ENCODE measurements at places on chromosomes 6 and 20.
A peak's percentile ranks its signal among the peaks of the same experiment; 100 is the strongest.

GRCh38 chr6:30600451-30600961 lies 16.5 kb downstream of the PPP1R10 start:
- no peak for DNase-seq

DNA sequence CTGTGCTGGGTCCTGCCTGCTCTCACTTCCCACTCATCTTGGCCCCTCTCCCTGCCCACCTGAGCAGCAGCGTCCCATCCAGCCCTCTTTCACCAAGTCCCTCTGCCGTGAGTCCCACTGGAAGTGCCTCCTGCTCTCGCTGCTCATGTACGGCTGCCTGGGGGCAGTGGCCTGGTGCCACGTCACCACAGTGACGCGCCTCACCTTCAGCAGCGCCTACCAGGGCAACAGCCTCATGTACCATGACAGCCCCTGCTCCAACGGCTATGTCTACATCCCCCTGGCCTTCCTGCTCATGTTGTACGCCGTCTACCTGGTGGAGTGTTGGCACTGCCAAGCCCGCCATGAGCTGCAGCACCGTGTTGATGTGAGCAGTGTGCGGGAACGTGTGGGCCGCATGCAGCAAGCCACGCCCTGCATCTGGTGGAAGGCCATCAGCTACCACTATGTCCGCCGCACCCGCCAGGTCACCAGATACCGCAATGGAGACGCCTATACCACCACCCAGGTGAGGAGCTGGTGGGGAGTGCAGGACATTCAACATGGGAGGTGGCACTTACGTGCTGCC lies 2.8 kb downstream of the TMEM151B start:
- DNase-seq = no peak

GRCh38 chr6:148144917-148145521 lies 197.6 kb upstream of the SASH1 start:
- DNase-seq = peak; percentile 53

- no peak for DNase-seq
These were observed 19.2 kb downstream of the TUBB2B start for GRCh38 chr6:3208098-3208774.

GRCh38 chr6:139602577-139602976 lies 228.1 kb upstream of the CITED2 start:
- no peak for DNase-seq

GRCh38 chr20:63830841-63831588 lies at the start of gene ZBTB46:
Gene ZBTB46 (minus strand): TSS chr20:63831264. CDS start chr20:63790757, 40,507 bp downstream.
- peak; percentile 52 for DNase-seq

- DNase-seq = no peak
These were observed 104.8 kb downstream of the TASP1 start for GRCh38 chr20:13533946-13534345.

DNA sequence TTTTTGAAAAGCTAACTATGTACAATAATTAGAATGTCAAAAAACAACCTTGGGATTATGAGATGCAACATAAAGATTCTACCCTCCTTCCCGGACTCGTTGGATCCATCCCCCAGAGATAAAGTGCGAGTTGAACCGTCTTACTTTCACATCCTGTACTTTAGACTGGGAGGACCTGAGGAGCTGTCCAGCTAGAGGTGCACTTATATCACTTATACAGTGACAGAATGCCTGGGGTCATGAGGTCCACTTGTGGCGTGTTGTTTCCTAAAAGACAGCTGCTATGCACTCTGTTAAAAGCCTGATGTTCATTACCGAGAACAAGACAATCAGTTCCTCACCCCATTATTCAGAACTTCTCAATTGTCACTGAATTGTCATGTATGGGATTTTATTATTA lies 2.1 kb downstream of the CDS2 start:
- no peak for DNase-seq

GRCh38 chr6:163893609-163894189 lies 479.2 kb downstream of the QKI start:
- DNase-seq = no peak

DNA sequence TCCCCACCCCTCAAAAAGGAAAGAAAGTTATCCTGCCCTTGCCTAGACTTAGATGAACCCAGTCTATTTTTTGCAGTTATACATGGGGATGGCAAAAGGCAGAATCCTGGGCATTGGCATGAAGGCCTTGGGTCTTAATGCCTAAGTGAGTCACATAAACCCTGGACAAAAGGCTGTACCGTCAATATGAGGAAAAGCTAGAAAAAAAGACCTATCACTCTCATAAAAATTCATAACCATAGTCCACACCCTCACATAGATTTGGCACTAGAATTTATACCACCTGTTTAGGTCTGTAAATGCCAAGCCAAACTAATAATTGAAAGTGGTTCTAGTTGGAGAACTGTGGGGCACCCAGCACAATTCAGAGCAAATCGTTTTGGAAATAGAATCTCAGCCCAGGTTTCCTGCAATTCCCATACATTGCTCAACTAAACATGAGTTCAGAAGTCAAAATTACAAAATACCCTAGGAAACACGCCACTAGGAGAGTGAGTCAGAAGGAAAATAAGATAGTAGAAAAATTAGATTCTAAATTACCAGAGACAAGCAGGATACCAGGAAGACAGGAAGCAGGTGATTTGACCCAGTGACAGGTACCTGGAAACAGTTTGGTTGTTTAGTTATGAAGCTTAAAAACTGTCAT lies 70.4 kb upstream of the FUCA2 start:
- no peak for DNase-seq

- DNase-seq = no peak
These were observed 210.8 kb upstream of the FUT9 start for GRCh38 chr6:95804847-95805541.

DNA sequence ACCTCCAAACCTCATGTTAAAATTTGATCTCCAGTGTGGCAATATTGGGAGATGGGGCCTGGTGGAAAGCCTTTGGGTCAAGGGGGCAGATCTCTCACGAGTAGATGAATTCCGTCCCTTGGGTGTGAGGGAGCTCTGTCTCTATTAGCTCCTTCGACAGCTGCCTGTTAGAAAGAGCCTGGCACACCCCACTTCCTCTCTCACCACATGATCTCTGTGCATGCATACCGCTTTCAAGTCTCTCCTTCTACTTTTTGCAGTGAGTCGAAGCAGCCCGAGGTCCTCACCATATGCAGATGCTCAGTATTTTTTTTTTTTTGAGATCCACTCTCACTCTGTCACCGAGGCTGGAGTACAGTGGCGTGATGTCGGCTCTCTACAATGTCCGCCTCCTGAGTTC lies 176.9 kb downstream of the SYNDIG1 start:
- DNase-seq = no peak

GRCh38 chr6:125932451-125932795 lies 24.1 kb upstream of the HINT3 start:
- no peak for DNase-seq

GRCh38 chr6:8982668-8983067 lies 547.3 kb upstream of the SLC35B3 start:
- no peak for DNase-seq

GRCh38 chr6:89485320-89485719 lies 52.4 kb downstream of the ANKRD6 start:
- no peak for DNase-seq

- DNase-seq = no peak
These were observed 3.4 kb upstream of the HELZ2 start for GRCh38 chr20:63577317-63577894.

DNA sequence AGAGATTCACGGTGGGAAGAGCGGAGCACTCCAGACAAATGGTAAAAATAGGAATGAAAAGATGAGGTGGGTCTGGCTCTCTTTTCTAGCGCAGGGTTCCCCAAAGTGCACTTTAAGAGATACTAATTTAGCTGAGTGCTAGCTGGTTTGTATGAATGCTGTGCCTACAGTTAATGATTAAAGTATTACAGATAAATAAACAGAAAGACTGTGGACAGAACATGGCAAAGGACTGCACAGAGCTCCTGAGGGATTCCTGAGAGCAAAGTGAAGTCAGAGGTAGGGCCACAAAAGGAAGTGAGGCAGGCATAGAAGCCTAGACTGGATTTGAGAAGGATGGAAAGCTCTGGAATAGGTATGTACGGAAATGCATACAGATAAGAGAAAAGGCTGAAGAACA lies 114.5 kb downstream of the INSM1 start:
- no peak for DNase-seq

GRCh38 chr6:11536795-11537194 lies 754 bp upstream of the TMEM170B start:
- no peak for DNase-seq

- no peak for DNase-seq
These were observed 164.1 kb upstream of the GJE1 start for GRCh38 chr6:141968632-141969031.

DNA sequence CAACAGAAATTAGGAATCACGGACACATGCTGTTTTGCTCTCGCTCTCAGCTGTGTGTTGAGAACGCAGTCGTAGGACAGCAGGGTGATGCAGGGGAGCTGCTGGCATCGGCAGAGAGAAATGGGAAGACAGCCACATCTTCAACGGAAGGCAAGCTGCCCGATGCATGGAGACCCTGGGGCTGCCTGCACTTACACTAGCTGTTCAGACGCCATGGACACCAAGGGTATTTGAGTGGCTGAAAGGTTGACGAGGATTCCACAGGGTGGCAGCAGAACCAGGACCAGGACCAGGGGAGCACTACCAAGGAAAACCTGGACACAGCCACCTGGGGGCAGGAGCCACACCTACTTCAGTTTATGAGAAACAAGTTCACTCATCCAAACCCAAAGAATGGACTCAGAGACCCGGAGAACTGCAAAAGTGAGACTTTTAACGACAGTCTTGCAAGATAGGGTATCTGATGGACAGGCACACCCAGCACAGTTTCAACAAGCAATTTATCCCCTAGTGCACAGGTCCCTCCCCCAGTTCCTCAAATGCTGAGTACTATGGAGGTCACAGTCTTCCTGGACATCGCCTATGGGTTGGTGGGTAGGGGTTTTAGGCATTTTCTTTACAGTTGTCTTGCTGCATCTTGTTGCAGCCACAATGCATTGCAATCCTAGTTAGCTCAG lies 56.3 kb upstream of the ENTPD6 start:
- DNase-seq = no peak

DNA sequence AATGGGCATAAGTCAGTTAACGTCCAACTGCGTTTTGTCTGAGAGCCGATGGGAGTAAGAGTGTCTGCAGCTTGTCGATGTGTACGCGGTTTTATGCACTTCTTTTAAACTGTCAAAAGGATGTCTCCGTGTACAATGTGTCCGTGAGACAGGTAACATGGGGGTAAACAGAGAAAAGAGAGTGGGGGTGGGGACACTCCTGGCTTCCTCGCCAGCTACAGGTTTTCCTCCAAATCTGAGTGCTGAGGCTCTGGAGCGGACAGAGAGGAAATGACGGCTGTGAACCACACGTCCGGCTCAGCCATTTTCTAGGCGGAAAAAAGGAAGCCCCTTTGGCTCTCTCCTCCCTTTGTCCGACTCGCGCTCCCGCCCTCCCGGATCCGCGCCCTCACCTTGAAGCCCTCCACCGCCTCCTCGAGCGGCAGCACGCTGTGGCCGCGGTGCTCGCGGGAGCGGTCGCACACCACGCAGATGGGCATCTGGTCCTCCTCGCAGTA lies 916 bp downstream of the TRIM27 start:
- DNase-seq = peak; percentile 48

GRCh38 chr6:52976591-52977035 lies 18.5 kb downstream of the GSTA4 start:
- DNase-seq = no peak

DNA sequence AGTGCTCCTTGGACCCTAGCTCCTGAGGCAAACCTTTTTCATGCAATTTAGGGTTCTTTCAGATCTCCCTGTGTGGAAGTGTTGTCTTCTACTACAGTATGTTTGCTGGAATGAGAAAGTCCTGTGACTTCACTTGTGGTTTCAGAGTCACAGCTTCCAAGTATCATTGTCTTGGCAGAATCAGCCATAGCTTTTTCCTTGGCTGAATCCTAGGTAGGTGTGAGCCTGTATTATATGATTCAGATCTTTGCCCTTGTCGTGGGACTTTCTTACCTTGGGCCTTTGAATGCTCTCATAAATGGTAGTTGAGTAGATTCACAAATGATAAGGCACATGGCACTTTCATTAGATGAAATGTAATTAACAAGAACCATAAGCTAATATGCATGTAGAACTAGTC lies 16.5 kb downstream of the CARMIL1 start:
- DNase-seq = no peak

- no peak for DNase-seq
These were observed 120.8 kb downstream of the ISM1 start for GRCh38 chr20:13341737-13342393.

DNA sequence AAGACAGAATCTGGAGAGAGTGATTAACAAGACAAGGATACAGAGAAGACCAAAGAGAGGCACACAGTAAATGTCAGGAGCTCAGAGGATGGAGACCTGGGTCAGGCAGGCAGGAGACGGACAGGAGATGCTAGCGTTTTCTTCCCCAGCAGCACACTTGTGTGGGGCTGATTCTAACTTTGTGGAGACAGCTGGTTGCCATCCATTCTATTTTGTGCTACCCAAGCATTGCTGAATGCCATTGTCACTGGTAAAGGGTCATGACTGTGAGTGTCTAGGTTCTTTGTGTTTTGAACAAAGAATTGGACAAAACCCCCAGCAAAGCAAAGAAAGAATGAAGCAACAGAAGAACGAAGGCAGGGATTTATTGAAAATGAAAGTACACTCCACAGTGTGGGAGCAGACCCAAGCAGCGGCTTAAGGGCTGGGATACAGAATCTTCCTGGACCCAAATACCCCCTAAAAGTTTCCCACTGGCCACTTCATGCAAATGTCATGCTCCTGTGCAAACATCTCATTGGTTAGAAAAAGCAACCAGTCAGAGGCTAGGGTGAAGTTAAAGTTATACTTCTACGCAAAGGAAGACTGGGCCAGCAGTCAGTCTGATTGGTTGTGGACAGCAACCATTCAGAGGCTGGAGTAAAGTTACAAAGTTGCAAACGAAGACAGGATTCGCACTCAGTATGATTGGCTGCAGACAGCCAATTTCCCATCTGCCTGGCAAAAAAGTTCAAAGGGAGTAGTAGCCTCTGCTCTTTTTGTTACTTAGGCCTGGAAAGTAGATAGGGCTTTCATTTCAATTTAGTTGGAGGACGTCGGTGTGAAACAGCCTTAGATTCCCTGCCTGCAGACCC lies 17.5 kb downstream of the PTK7 start:
- no peak for DNase-seq

DNA sequence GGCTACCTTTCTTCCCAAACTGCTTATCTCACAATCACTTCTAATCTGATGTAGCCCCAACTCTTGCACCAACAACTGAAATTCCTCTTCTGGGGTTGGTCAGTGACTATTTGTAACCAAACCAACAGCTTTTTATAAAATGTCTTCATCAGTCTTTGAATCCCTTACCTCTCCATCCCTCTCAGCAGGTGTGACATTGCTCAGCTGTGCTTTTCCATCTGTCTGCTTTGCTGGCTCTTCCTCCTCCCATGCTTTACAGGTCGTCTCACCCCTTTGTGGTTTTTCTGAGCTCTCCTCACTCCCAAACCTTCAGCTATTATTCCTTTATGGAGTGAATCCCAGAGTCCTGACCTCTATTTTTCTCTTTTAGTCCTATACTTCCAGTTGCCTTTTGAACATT lies 5.9 kb downstream of the MAP7 start:
- no peak for DNase-seq

- DNase-seq = no peak
These were observed 39.4 kb upstream of the RGS17 start for GRCh38 chr6:153170511-153170910.

Measured in upper lobe of left lung (tissue), 6 donors.